ENCODE measurements at places on chromosomes 6 and 20.

DNA sequence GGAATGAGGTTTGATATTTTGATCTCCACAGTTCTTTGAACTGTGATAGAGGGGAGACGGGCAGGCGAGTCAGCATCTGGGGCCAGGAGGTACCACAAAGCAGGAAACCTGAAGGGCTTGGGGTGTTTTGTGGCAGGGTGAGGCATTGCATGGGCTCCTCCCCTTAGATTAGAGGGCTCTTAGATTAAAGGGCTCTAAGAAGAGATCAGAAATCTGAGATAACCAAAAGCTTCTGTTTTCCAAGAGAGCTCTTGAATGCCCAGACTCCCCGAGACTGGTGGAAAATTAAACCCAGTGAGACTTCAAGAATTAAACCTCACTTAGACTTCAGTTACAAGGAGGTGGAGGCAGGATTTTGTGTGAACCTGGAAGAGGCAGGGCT lies 2.4 kb upstream of the GPX5 start:
- DNase-seq = no peak

- no peak for DNase-seq
Measured at GRCh38 chr6:50778696-50779095, 40.0 kb upstream of the TFAP2B start.

GRCh38 chr6:45423111-45423823 lies 45.5 kb upstream of the SUPT3H start:
- no peak for DNase-seq

GRCh38 chr20:3203315-3204123 lies 963 bp downstream of the DDRGK1 start:
- DNase-seq = no peak

DNA sequence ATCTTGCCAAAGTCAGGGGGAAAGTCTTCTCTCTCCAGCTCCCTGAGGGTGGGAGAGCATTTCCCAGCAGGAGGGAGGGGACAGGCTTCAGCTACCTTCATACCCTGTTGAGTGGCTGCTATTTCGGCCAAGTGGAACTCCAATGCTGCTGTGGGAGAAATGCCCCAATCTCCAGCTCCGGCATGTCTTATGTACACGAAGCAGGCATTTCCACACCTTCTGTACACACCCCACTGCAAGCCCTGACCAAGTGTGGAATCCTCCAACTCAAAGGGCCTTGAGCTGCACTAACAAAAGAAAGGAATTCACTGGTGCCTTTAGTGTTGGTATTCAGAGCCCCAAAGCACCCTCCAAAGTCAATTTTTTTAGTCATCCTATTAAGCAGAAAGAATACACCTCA lies 313.6 kb upstream of the NT5E start:
- DNase-seq = no peak

DNA sequence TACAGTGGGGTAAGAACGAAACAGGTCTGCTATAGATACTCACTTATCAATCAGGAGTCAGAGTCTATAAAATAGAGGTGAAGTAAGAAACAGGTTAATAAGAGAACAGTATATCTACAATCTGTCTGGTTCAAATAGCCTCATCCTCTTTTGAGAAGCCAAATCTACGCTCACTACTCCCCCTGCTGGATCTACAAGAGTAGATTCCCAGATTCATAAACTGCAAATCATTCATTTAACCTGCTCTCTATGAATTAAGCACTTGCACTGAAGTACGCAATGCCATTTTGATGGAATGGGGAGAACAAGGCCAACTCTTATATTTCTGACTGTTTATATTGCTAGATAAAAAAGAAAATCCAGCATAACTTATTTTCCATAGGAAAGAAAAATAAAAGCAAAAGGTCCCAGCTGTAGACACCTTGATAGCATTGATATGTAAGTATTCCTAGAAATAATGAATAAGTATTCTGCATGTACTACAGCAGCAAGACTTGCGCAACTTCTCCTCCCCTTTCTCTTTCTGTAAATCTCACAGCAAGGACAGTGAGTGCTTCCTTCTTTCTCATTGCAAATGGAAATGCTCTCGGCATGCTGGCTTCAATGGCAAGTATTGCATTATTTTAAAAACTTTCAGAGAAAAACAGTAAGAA lies 92.3 kb downstream of the RFX6 start:
- DNase-seq = no peak
